ENCODE measurements at places on chromosomes 6 and 20.

DNA sequence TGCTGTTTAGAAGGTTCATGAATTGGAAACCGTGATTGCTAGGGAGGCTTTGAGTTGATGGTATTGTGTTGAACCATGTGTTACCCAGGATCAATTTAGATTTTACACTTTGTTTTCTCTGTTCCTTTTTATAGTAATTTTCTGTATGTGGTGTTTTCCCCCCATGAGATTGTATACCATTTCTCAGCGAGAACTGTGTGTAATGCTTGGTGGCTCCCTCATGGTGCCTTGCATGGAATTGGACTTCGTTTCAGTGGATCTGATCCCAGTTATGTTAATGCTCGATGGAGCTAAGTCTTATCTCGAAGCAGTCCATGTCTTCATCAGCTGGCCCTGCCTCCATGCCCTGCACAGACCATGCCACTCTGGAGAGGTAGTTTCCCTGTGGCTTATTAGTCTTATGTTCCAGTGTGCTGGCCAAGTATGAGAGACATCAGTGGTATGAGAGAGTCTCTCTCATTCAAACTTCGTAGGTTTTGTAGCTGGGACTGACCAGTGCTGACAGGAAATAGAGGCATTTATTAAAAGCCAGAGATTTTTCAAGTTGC, 18.7 kb downstream of the PTPN1 start:
- no peak for DNase-seq

DNA sequence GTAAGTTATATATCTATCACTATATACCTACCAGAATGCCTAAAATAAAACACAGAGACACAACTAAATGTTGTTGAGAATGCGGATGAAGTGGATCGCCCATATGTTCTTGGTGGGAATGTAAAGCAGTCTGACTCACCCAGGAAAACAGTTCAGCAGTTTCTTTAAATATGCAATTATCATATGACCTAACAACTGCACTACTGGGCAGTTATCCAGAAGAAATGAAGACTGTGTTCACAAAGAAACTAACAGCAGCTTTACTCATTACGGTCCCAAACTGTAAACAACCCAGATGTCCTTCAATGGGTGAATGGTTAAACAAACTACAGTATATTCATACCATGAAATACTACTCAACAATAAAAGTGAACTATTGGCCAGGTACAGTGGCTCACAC, 14.3 kb upstream of the ZC3H12D start:
- no peak for DNase-seq

DNA sequence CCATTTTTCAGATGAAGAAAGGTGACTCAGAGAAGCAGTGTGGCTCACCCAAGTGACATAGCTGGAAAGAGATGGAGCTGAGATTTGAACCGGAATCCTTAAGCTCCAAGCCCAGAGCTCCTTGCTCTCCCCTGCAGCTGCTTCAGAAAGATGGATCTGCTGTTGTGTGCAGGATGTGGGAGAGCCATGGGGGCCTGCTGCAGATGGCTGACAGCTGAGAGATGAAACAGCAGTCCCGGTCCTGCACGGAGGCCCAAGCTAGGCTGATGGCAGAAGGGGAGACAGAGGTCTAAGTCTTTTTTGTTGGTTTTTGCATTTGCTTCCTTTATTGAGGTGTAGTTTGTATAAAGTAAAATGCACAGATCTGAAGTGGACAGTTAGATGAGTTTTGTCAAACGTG, 69.8 kb upstream of the FOXP4 start:
- no peak for DNase-seq

DNA sequence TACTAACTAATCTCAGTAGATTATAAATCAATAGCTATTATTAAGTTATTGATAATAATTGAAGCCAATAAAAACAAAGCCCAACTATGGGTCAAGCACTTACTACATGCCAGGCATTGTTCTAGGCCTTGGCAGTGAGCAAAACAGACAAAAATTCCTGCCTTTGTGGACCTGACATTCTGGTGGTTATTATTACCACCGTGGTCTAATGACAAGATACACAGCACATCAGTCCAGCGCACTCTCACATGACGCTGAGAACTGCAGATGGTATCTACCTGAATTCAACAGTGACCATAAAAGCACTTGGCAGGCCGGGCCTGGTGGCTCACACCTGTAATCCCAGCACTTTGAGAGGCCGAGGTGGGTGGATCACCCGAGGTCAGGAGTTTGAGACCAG, 121.4 kb downstream of the ZMYND8 start:
- no peak for DNase-seq

- no peak for DNase-seq
These were observed 3.1 kb downstream of the PLCG1 start for GRCh38 chr20:41140226-41141133.

DNA sequence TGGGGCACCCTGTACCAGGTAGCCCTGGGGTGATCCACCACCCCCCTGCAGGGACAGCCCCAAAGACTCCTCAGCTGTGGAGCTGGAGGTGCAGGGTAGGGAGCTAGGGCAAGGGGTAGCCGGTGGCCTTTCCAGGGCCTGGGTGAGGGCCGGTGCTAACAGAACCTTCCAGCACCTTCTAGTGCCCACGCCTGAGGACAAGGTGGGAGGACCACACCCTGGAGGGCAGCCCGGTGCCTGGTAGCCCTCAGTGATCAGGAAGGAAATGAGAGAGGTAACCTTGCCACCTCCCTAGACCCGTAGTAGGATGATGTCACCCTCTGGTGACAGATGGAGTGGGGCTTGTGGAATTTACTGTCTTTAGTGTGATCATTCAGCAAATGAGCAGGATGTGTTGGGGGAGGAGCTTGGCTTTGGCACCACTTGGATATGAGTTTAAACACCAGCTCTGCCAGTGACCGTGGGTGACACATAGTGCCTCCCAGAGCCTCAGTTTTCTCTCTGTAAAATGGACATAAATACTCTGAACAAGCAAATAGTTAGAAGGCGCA, 187.7 kb downstream of the NFATC2 start:
- no peak for DNase-seq

DNA sequence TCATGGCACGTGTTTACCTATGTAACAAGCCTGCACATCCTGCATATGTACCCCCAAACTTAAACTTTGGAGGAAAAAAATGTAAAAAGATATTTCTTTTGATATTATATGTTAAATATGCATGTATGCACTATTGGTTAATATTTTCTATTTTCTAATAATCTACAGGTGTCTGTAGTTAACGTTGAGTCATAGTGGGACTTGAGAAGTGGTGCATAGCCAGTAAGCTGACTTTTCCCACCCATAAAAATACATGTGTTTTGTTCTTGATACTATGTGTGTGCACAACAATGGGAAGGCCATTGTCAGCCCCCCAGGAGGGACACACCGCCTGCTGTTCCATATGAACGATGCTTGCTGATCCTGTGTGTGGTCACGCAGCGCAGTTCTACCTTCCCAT, 49.1 kb downstream of the FAM120B start:
- no peak for DNase-seq

DNA sequence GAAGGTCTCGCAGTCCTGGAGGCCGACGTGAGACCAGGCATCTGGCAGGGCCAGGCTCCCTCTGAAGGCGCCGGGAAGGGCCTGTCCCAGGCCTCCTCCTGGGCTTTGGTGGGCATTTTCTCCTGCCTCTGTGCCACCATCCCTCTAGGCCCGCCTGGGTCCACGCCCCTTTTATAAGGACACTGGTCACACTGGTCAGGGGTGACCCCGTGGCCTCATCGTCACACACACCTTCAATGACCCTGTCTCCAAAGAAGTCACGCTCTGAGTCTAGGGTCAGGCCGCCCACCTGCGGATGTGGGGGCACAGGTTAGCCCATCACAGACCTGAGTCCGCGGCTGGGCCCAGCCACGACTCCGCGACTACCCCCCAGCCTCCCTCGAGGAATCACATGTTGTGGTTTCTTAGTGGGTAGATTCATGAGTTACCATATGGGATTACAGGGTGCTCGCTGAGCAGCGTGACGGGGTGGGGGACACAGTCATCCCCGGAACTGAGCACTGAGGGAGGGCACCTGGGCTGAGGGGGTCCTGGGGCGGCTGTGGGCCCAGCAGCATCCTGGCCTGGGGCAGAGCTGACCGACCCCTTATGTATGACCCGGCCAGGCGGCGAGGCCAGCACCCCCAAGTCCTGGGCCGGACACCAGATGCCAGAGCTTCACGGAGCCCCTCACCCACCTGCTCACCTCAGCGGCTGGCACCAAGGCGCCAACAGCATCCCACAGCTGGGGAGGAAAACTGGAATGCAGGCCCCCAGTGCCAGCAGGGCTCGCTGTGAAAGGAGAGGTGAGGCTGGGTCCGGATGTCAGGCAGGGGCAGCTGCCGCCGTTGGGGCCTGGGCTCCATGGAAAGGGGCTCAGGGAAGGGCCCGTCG, 115.9 kb downstream of the DLL1 start:
- DNase-seq = no peak

DNA sequence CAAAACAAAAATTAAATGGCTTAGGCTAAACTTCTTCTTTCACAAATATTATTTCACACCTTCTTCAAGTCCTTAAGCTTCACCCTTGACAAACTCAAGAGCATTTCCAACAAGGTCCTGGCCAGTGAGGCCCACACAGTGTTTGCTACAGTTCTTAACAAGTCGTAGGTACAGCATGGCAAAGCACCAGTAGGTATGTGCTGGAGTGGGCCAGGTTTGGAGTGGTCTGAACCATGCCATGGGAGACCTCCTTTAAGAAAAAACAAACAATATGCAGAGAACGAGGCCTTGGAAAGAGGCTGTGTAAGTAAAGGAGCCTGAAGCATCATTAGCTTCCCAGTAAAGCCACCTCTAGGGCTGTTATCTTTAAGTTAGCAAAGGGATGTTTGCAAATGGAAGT, 154.3 kb upstream of the SNX9 start:
- no peak for DNase-seq

- DNase-seq = no peak
These were observed 25.8 kb upstream of the CEP85L start for GRCh38 chr6:118677193-118677592.

- no peak for DNase-seq
These were observed 324.3 kb downstream of the PRL start for GRCh38 chr6:21972516-21972915.

GRCh38 chr20:62721511-62722370, 13.1 kb downstream of the NTSR1 start:
- no peak for DNase-seq

DNA sequence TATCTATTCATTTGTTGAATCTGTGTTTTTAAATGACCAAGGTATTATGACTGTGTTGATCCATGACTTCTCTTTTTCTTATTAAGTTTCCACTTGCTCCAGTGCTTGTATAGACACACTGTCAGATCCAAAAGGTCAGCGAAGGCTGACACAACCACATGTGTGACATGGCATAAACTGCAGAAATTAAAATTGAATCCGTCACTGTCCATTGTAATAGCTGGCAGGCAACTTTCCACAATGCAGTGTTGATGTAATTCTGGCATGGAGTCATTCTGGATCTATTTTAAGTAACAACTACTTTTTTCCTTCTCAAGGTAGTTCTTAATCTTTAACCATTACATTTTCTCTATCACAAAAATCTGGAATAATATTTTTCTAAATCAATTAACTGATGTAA, 145.3 kb downstream of the AIG1 start:
- no peak for DNase-seq

DNA sequence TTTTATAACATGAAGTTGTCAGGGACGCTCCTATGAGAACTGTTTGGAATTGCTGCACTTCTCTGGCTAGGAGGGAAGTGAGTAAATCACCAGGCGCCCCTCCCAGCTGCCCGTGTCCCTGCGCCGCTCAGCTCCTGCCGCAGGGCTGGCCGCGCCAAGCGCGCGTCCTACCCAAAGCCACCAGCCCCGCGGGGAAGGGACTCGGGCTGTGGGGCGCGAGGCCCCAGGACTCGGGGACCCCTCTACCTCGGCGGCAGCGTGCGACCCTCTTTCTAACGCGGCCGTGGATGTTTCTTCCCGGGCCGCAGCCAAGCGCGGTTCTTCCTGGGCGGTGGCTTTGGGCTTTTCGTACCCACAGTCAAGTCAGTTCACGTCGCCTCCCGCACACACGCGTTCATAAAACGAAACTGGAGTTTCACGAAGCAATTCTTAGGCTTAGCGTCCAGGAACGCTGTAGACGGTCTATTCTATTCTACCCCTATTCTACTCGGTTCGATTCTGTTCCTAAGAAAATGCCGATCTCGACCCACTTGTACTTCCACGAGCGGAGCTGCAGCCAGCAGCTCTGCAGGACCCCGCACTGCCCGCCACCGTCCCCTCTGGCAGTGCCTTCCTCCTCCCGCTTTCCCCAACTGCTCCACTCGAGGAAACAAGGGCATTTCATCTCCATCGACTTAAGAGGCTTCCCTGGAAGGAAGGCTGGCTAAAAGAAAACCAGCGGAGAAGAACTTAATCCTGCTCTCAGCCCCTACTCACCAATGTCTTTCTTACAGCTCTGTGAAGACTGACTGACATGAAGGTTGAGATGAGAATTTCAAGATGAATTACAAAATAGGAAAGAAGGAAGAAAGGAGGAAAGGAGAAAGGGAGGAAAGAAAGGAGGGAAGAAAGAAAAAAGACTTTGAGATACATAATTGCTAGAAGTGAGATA, 15.4 kb downstream of the FOXC1 start:
- DNase-seq = no peak

GRCh38 chr20:13312300-13312699, 91.2 kb downstream of the ISM1 start:
- no peak for DNase-seq

GRCh38 chr6:101348816-101349215, 44.7 kb upstream of the GRIK2 start:
- DNase-seq = no peak

DNA sequence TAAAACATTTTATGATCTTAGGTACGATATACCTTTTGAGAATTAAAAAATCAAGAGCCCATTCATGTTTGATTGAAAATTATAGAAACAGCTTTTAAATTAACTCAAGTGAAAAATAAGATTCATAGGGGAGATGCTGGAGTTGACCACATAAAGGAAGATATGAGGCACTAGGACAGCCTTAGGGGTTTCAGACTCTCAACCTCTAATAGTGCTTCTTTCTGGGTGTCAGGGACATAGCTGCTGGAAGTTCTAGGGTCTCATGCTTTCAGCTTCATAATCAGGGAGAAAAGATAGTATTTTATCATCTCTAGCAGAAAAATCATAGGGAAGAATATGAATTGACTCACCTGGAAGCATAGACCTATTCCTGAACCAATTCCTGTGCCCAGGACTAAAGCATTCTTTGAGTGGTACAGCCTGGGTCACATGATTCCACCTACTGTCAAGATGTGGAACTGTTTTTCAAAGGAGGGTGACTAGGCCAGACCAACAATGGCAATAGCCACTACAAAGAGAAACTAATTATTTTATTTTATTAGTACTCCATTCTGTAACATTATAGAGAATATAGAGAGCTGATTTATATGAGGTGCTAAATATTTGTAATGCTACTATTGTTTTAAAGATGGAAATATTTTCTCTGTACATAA, 27.8 kb upstream of the CENPW start:
- DNase-seq = no peak

GRCh38 chr6:13422681-13423221, 64.6 kb downstream of the GFOD1 start:
- no peak for DNase-seq

GRCh38 chr6:38271081-38271480, 368.6 kb downstream of the BTBD9 start:
- no peak for DNase-seq

GRCh38 chr20:13101706-13102105, 92.9 kb downstream of the SPTLC3 start:
- DNase-seq = no peak

All from CD4-positive, alpha-beta T cell treated with Interleukin-21 for 1 hour (primary cell).